Epithelial cell of esophagus (primary cell): ENCODE measurements at places on chromosomes 2 and 18.

GRCh38 chr18:77042583-77042982 lies 90.0 kb downstream of the MBP start:
- DNase-seq, result no peak

GRCh38 chr2:162107361-162107901 lies 33.4 kb upstream of the DPP4 start:
- no peak for DNase-seq

- DNase-seq, result peak; percentile 34
Measured at GRCh38 chr2:235551965-235552364, 58.1 kb downstream of the AGAP1 start.

DNA sequence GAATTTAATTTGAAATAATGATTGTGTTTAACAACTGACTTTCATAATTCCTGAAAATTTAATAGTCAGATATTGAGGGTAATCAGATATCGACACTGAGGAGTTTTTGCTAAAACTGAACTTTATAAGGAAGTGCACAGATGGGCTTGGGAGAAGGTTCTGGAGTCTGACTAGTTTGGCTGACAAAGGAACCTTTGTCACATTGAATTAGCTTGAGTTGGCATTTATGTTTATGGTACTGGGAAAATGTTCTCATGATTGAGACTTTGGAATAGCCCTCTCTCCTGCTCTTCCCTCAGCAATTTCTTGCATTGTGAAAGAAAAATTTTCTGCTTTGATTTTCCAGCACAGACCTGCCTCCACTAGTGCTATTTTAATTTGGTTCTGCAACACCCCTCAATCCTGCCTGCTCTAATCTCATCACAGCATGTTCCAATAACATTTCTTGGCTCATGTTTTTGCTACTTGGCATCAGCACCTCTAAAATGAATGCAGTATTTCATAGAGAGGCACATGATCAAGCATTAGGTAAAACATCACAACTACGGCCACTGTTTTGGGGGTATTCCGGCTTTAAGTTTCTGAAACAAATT lies 133.9 kb upstream of the FSHR start:
- no peak for DNase-seq

DNA sequence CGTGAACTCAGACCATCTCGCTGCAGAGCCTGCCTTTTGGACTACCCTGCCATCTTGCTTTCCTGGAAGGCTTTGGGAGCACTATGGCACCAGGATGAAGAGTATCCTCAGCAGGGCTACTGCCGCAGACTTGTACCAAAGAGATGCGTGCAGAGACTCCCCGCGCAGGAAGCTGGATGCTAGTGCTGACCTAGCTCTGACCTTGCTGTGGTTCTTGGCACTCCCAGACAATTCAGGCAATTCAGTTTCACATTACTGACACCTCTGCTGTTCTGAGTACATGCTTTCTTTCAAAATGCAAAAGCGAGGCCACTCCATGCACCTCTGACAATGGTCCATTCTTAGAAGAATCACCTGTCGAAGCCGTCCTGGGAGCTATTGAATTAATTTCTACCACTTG lies 251.5 kb upstream of the MEX3C start:
- DNase-seq, result no peak
